ENCODE measurements at places on chromosomes 13 and 19. TPM values are rescaled to one million over a fixed set of nuclear protein-coding genes. Genes with fewer than 3 reads are reported as not detected.

The ONECUT3 gene
- total RNA-seq: 0.93 TPM

The LILRB5 gene
- total RNA-seq: not detected

DNA sequence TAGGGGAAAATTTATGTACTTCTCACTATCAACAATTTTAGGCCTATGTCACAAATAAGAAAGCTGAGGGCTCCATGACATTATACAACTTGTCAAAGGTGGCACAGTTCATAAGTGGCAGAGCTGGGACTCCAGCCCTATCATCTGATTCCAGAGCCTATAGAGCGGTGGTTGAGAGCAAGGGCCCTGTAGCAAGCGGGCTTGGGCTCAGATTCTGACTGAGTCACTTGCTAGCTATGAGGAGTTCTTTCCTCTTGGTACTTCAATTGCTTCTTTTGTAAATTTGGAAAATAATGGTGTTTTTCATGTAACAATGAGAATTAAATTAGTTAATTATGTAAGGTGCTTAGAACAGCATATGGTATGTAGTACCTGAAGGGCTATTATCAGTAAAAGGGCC lies 28.7 kb upstream of the FAM216B start:
- H3K36me3 ChIP-seq: no peaks in the 10 kb centered on the region
- H3K4me3 ChIP-seq: no peak overlapping the region
- peaks cover 3% of the 10 kb centered on the region for H3K27me3 ChIP-seq
- no peak overlapping the region for H3K27ac ChIP-seq
- DNase-seq: no peak

GRCh38 chr19:37966662-37967231 lies 59.7 kb downstream of the SIPA1L3 start:
- no peaks in the 10 kb centered on the region for H3K4me1 ChIP-seq
- H3K36me3 ChIP-seq: peaks cover 18% of the 10 kb centered on the region
- peak overlapping the region; percentile 40 for H3K27ac ChIP-seq
- no peak for DNase-seq

Measured in neural crest cell (in vitro differentiated cells).